ENCODE measurements at places on chromosomes 16 and 17.

- no peak for DNase-seq
Measured at GRCh38 chr17:17719199-17719940, 38.1 kb downstream of the RAI1 start.

GRCh38 chr17:52027620-52028295, 130.8 kb downstream of the CA10 start:
- DNase-seq = no peak

- no peak for DNase-seq
Measured at GRCh38 chr16:89317729-89318429, 100.4 kb downstream of the ZNF778 start.

- no peak for DNase-seq
Measured at GRCh38 chr17:63151941-63152523, 186.0 kb downstream of the TANC2 start.

- no peak for DNase-seq
Measured at GRCh38 chr17:33169580-33170285, 123.4 kb downstream of the ASIC2 start.

- DNase-seq = no peak
Measured at GRCh38 chr17:1385861-1386260, 14.2 kb downstream of the YWHAE start.

All from ecto neural progenitor cell (in vitro differentiated cells).